SK-N-SH (cell line): ENCODE measurements at places on chromosomes 1 and 21. TPM values are rescaled to one million over a fixed set of nuclear protein-coding genes. Genes with fewer than 3 reads are reported as not detected.

DNA sequence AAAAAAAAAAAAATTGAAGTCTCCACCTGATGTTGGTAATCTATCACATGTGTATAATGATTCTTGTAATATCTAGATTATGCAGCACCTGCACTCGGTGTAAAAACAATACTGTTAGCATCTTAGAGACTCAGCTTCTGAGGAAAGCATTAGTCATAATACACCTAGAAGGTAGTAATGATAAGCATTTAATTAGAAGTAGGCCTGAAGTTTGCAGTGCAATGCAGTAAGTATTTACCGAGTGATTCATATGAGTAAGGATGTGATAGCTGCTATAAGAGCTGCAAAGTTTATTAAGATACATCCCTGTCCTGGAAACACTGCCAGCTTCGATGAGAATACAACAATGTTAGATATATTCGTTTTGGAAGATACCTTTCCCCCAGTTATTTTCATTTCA is 196.4 kb downstream of the GREM2 start:
- H3K27ac ChIP-seq: peak overlapping the region; percentile 14; the same call in 1 of the 2 replicates
- no peak overlapping the region for H3K4me3 ChIP-seq
- H3K4me1 ChIP-seq: no peaks in the 10 kb centered on the region; the same call in 1 of the 2 replicates
- no peak for DNase-seq
- H3K36me3 ChIP-seq: no peaks in the 10 kb centered on the region; the same call in 1 of the 2 replicates

Gene RAB3B
- 10.2 and 12.4 TPM in 2 replicates for polyA plus RNA-seq

Gene TTLL7
- 7.3 and 11.5 TPM in 2 replicates for polyA plus RNA-seq

- H3K4me1 ChIP-seq: no peaks in the 10 kb centered on the region
- no peak for DNase-seq
- H3K27ac ChIP-seq: no peak overlapping the region
- no peak overlapping the region for H3K4me3 ChIP-seq
- no peaks in the 10 kb centered on the region for H3K27me3 ChIP-seq
- H3K36me3 ChIP-seq: no peaks in the 10 kb centered on the region
Measured at GRCh38 chr1:226542623-226543103, 5.9 kb upstream of the STUM start.

DNA sequence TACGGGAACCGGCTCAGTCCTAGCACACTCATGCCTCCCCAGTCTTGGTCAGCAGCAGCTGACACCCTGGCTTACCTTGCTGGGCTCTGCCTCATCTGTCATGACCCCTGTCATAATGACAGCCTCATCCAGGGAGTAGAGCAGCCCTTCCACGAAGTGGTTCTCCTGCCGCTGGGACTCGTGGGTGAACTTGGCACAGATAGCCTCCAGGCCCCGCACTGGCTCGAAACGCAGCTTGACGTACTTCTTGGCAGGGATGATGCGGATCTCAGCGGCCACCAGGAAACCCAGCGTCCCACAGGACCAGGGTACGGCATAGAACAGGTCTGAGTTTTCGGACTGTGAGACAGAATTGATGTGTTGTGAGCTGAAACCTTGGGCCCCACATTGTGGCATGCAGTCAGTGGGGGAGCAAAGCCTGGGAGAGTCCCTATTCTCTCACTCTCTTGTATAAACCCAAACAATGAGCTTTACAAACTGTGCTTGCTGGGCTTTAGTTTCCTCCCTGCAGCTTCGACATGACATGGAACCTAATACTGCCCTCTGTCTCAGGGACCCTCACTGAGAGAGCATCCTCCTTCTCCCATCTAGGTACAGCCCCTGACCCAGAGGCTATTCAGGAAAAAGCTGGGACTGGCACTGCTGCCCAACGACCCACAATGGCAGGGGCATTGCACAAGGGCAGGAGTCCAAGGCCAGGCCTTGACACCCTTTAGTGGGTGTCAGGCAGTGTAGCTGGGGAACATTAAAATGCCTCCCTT is 15.5 kb downstream of the DHCR24 start:
- H3K27me3 ChIP-seq: no peaks in the 10 kb centered on the region
- H3K4me1 ChIP-seq: 0 out of 2 replicates have a peak, but pooled peaks cover 7% of the 10 kb centered on the region
- no peak overlapping the region for H3K27ac ChIP-seq
- no peak for DNase-seq

DNA sequence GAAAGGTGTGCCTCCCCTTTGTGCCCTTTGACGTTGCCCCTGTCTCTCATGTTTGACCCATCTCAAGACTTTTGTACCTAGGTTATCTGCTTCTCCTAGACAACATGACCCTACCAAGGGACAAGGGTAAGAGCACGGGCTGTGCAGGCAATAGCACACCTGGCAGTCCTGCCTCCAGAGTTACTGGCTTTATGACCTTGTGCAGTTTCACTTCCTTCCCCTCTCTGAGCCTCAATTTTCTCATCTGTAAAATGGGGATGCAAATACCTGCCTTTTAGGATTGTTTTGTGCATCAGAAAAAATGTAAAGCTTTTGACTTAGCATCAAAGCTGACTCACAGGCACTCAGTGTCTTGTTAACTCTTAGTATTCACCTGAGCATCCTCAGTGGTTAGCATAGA is 36.4 kb downstream of the ELK4 start:
- no peak overlapping the region for H3K27ac ChIP-seq
- DNase-seq: no peak
- peaks cover 26% of the 10 kb centered on the region for H3K4me1 ChIP-seq
- H3K27me3 ChIP-seq: no peaks in the 10 kb centered on the region
- H3K4me3 ChIP-seq: no peak overlapping the region
- peaks cover 13% of the 10 kb centered on the region for H3K36me3 ChIP-seq
